Progenitor cell of endocrine pancreas (in vitro differentiated cells): ENCODE measurements at places on chromosomes 1 and 21.

DNA sequence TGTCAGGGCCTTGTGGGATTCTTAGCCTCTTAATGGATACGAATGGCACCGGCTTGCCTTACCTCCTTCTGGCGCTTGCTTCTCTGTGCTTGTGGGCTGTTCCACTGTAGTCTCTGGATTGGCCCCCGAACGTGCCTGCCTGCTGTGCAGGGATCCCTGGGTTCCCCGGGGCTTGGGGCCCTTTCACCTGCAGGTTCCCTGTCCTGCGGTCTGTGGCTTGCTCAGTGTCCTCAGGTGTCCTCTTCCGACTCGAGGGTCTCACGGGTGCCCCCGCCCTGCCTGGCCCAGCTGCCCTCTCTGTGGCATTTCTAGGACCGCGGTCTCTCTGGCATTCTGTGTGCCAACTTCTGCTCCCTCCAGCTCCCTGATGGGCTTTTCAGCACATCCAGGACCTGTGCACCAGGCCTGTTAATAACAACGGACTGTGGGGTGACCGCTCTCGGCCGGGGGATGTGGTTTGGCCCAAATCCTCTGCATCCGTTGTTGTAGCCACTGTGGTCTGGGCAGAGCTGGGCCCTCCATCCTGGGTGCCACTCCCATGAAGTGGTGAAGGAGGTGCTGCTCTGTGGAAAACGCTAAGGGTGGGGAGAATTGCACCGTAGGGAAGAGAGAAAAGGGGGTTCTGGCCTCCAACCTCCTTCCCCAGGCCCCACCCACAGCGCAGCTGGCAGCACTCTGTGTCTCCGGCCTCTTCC lies 12.4 kb downstream of the COL18A1 start:
- H3K27me3 ChIP-seq, result no peaks in the 10 kb centered on the region
- peaks cover 35% of the 10 kb centered on the region for H3K4me1 ChIP-seq
- no peak overlapping the region for H3K4me3 ChIP-seq

GRCh38 chr1:116493484-116494352 lies 77.1 kb downstream of the CD58 start:
- no peaks in the 10 kb centered on the region for H3K27me3 ChIP-seq
- no peak for DNase-seq
- H3K27ac ChIP-seq, result peak overlapping the region; percentile 87
- no peaks in the 10 kb centered on the region for H3K36me3 ChIP-seq

DNA sequence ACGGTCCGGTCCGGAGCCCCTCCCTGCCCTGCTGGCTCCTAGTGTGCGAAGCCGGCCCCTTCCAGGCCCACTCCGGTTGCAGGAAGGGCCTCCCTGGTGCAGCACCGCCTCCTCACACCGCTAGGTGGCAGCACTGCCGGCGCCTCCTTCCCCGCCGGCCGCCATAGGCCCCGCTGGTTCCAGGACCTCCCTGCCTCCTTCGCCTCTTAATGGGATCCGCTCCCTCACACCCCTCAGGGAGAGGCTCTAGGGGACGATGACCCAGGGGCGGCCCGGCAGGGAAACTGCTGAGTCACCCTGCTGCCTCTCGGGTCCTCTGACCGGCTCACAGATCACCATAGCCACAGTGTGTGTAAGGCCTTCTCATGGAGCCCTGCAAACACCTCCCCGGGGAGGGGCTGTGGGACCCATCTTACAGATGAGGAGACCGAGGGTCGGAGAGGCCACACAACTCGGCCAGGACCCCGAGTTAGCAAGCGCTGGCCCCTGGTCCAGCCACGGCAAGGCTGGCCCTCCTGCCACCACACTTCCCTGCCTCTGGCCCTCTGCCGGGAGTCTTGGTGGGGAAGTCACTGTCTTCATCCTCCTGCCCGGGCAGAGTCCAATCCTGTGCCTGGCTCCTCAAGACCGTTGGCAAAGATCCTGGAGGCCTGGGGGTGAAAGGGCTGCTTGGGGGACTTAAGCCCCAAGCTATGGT lies 1.6 kb upstream of the AJAP1 start:
- no peaks in the 10 kb centered on the region for H3K36me3 ChIP-seq
- peak; percentile 65 for DNase-seq
- no peak overlapping the region for H3K27ac ChIP-seq
- peaks cover 30% of the 10 kb centered on the region for H3K27me3 ChIP-seq
- peaks cover 6% of the 10 kb centered on the region for H3K4me1 ChIP-seq

- peak; percentile 58 for DNase-seq
- peaks cover 39% of the 10 kb centered on the region for H3K4me1 ChIP-seq
- peak overlapping the region; percentile 71 for H3K4me3 ChIP-seq
Measured at GRCh38 chr1:24151175-24151533, 8.2 kb upstream of the IL22RA1 start.

- H3K4me1 ChIP-seq, result peaks cover 5% of the 10 kb centered on the region
- no peak overlapping the region for H3K4me3 ChIP-seq
- DNase-seq, result no peak
- no peaks in the 10 kb centered on the region for H3K36me3 ChIP-seq
- H3K27me3 ChIP-seq, result no peaks in the 10 kb centered on the region
- no peak overlapping the region for H3K27ac ChIP-seq
Measured at GRCh38 chr21:15968776-15969310, 239.1 kb downstream of the USP25 start.

DNA sequence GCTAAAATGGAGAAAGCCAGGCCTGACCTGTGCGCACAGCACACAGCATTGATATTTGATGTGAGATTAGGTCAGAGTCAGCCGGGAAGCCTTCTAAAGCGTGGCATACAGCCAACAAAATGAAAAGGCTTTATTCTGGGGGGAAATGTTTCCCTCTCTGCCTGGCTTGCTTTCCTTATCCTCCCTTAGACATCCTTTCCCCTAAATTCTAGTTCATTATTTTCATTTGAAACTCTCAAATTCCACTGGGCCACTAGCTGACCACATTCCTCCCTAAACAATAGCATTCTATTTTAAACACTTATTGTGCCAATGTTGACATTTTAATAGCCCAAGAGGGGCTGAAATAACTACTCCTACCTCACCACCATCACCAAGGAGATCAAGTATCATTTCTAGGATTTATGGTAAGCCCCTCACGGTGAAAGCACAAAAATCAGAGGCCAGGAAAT lies 49.4 kb downstream of the LEPR start:
- H3K4me3 ChIP-seq, result no peak overlapping the region
- H3K27ac ChIP-seq, result no peak overlapping the region
- no peak for DNase-seq
- peaks cover 33% of the 10 kb centered on the region for H3K4me1 ChIP-seq
- no peaks in the 10 kb centered on the region for H3K27me3 ChIP-seq
- H3K36me3 ChIP-seq, result peaks cover 2% of the 10 kb centered on the region

GRCh38 chr1:227234998-227235405 lies 83.3 kb downstream of the CDC42BPA start:
- no peak overlapping the region for H3K4me3 ChIP-seq
- DNase-seq, result no peak
- H3K4me1 ChIP-seq, result peaks cover 1% of the 10 kb centered on the region
- no peaks in the 10 kb centered on the region for H3K27me3 ChIP-seq

- H3K36me3 ChIP-seq, result no peaks in the 10 kb centered on the region
- H3K4me3 ChIP-seq, result no peak overlapping the region
- H3K27ac ChIP-seq, result no peak overlapping the region
- no peaks in the 10 kb centered on the region for H3K4me1 ChIP-seq
Measured at GRCh38 chr1:246138781-246139180, 368.3 kb downstream of the SMYD3 start.

GRCh38 chr1:41045740-41046139 lies 24.2 kb upstream of the SLFNL1 start:
- H3K4me1 ChIP-seq, result no peaks in the 10 kb centered on the region
- H3K27ac ChIP-seq, result no peak overlapping the region
- H3K36me3 ChIP-seq, result peaks cover 26% of the 10 kb centered on the region
- no peak overlapping the region for H3K4me3 ChIP-seq
- H3K27me3 ChIP-seq, result no peaks in the 10 kb centered on the region

- peaks cover 13% of the 10 kb centered on the region for H3K36me3 ChIP-seq
- H3K4me1 ChIP-seq, result peaks cover 27% of the 10 kb centered on the region
- H3K27me3 ChIP-seq, result no peaks in the 10 kb centered on the region
Measured at GRCh38 chr1:44242746-44243145, 29.5 kb downstream of the DMAP1 start.

DNA sequence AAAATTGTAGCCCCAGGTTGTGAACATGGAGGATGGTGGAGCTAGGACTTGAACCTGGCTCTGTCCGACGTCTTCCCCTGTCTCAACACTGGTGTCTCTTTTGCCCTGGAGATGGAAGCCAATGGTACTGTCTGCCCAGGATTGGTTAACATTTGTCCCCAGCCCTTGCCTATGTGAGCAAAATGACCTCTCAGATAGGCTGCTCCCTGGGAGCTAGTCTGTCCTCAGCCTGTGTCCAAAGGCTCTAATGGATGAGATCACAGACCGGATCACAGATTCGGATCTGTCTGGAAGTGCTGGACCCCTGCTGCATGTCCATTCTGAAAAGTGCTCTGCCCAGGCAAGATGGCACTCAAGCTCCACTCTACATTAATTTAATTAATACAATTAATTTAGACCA lies 394.4 kb upstream of the VAMP3 start:
- DNase-seq, result no peak
- H3K4me1 ChIP-seq, result peaks cover 2% of the 10 kb centered on the region
- peaks cover 22% of the 10 kb centered on the region for H3K27me3 ChIP-seq
- no peak overlapping the region for H3K27ac ChIP-seq

DNA sequence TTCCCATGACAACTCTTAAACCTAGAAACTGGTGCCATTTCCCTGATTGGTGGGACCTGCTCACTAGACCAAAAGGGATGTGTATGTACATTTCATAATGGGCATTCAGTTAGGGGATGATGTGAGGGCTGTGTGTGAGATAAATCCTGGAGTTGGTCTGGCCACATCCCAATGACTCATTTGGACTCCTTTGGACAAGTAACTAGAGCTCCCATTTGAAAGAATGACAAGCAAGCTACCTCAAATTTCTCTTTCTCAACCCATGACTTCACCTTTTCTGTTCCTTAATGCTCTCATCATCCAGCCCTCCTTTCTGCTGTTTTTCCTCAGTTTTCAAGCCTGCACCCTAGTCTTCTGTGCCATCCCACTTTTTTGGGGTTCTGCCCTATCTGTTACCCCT lies 27.9 kb downstream of the EBNA1BP2 start:
- peaks cover 6% of the 10 kb centered on the region for H3K4me1 ChIP-seq
- H3K36me3 ChIP-seq, result peaks cover 4% of the 10 kb centered on the region
- no peak overlapping the region for H3K27ac ChIP-seq
- DNase-seq, result no peak
